Kidney (tissue), 22 donors: ENCODE measurements at places on chromosomes 6 and 20. TPM values are rescaled to one million over a fixed set of nuclear protein-coding genes. Genes with fewer than 3 reads are reported as not detected.

Gene RAB22A
- polyA plus RNA-seq, result 7.0 TPM

Gene SMOC2
- 6.5 TPM for polyA plus RNA-seq

Gene FAXC
- 3.3 TPM for polyA plus RNA-seq

Gene ELMO2
- 21.0 TPM for polyA plus RNA-seq

Gene SNPH
- polyA plus RNA-seq, result 3.1 TPM

Gene NKX2-2
- polyA plus RNA-seq, result not detected

Gene SSTR4
- not detected for polyA plus RNA-seq

Gene FAM229B
- polyA plus RNA-seq, result 77.1 TPM

Gene MC3R
- polyA plus RNA-seq, result not detected

Gene HSPA12B
- 8.7 TPM for polyA plus RNA-seq

Gene OR12D3
- polyA plus RNA-seq, result not detected

Gene SLC24A3
- polyA plus RNA-seq, result 0.86 TPM

Gene CCHCR1
- 24.1 TPM for polyA plus RNA-seq

Gene PRR18
- not detected for polyA plus RNA-seq

Gene LTB
- 6.6 TPM for polyA plus RNA-seq

Gene SNAP25
- 1.4 TPM for polyA plus RNA-seq

Gene CST7
- polyA plus RNA-seq, result 1.4 TPM

Gene TFAP2D
- polyA plus RNA-seq, result not detected

Gene KIF6
- polyA plus RNA-seq, result 1.7 TPM

Gene CDSN
- not detected for polyA plus RNA-seq

Gene RHAG
- not detected for polyA plus RNA-seq

Gene KCNS1
- 0.19 TPM for polyA plus RNA-seq

Gene CRISP3
- polyA plus RNA-seq, result not detected

Gene TREML2
- polyA plus RNA-seq, result not detected

Gene ANGPT4
- 0.24 TPM for polyA plus RNA-seq

Gene EYS
- not detected for polyA plus RNA-seq

Gene LY6G6D
- not detected for polyA plus RNA-seq

Gene RCAN2
- polyA plus RNA-seq, result 37.4 TPM

Gene SSR1
- 40.4 TPM for polyA plus RNA-seq

Gene FBXL4
- polyA plus RNA-seq, result 7.6 TPM
